Left renal pelvis (tissue), 4 donors: ENCODE measurements at places on chromosomes 2 and 18. TPM values are rescaled to one million over a fixed set of nuclear protein-coding genes. Genes with fewer than 3 reads are reported as not detected.

The CCDC85A gene
- polyA plus RNA-seq: 2.0 TPM

GRCh38 chr2:204110338-204110741 lies 173.8 kb downstream of the ICOS start:
- DNase-seq: no peak

The TRIB2 gene
- polyA plus RNA-seq: 221 TPM

DNA sequence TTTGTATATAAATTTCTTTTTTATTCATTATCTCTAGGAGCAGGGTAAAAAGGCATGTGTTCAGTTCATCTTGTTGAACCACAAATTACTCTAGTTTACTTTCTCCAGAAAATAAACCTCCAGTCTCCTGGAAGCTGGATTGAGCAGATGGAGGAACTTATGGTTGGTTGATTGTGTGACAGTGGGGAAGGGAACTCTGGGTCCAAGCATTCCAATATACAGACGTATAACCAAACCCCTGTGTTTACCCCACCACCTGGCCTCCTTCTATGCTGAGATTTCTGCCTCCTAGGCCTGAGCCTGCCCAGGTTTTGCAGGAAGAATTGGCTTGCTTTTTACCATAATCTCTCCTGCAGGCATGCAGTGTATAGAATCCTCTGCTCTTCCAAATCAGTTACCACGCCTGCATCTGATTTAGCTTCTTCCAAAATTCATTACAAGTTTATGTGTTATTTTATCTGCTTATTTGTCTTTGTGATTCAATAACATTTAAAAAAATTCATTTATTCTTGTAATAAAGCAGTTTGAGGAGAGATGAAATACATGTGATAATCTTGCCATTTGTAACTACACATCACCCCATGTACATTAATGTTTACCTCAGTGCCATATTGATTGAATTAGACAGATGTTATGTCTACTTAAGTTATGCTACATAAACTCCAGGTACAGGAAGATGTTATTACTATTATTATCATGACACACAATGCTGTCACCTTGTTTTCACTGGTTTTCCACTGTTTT lies 2.5 kb upstream of the RAB27B start:
- DNase-seq: no peak

The CPO gene
- polyA plus RNA-seq: 1.3 TPM

The RGPD4 gene
- 0.03 TPM for polyA plus RNA-seq
